Putamen (tissue), 1 donor: ENCODE measurements at places on chromosomes 12 and 14.

- no peak for DNase-seq
These were observed 31.7 kb downstream of the FOXN4 start for GRCh38 chr12:109277255-109277898.

GRCh38 chr14:25953532-25954139, 644.2 kb downstream of the NOVA1 start:
- no peak for DNase-seq

GRCh38 chr14:41668356-41668755, 61.7 kb downstream of the LRFN5 start:
- DNase-seq, result no peak

DNA sequence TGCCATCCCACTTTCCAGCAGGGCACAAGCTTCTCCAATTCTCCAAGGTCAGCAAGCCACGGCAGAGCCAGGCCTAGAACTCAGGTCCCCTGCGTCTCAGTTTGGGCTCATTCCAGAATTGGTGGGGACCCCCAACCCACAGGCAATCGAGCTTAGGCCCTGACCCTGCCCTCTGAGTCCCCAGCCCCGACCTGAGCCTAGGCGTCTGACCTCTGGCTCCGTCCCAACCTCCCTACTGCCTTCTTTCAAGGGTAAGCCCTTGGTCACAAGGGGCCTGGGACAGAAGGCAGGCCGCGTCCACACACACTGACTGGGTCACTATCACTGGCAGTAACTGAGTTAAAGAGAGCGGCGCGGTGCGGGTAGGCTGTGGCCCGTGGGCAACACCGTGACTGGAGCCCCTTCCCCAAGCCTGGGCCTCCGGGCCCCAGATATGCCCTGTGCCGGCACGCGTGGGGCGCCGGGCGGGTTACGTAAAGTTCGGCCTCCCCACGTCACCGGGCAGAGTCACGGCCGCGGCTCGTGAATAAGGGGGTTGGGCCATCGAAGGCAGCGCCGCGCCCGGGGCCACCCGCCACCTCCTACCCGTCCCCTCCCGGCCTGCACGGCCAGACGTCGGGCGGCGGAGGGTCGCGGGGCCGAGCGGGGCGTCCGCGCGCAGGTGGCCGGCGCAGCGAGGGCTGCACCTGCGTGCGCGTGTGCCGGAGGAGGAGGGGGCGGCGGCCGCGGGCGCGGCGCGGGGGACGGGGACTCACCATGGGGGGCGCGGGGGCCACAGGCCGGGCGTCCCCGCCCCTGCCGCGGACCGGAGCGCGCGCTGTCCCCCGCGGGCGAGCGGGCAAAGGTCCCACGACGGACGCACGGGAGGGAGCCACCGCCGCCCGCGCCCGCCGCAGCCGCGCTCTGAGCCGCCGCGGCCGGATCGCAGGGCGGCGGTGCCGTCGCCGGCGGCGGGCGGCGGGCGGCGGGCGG, 516 bp downstream of the ANKRD9 start:
- DNase-seq, result no peak

DNA sequence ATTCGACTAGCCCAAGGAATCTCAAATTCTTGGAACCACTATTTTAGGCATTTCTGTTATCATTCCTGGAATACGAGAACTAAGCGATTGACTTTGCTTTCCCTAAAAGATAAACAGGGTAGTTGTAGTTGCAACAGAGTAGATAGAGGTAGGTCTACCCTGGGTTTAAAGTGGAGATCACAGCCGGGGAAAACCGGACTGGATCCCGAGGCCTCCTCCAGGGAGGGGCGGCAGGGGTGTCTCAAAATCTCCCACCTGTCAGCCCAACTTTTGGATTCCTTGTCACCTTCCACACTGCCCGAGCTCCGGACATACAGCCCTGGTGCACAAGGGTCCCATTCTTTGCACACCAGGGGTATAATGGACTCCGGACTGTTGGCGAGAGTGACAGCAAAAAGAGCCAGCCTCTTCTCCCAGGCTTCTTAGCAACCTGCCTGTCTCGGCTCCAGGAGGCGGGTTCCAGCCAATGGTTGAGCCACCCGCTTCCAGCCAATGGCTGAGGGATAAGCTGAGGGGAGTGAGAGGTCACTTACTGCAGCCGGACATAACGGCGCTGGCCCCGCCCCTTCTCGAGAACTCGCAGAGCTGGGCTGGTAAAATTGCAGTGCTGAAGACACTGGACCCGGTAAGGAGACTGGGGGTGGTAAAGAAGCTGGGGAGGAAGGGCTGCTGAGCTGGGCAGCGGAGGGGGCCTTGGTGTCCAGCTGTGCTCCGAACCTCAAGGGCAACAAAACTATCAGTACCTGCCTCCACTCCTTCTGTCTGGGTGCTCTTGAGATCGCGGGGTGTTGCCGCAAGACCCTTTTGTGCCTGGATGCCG, at the start of gene SUOX:
Gene SUOX (plus strand): TSS at position 562 of the 820 bp plus-strand sequence. CDS start 4,946 bp downstream, outside the sequence.
- peak; percentile 97 for DNase-seq

DNA sequence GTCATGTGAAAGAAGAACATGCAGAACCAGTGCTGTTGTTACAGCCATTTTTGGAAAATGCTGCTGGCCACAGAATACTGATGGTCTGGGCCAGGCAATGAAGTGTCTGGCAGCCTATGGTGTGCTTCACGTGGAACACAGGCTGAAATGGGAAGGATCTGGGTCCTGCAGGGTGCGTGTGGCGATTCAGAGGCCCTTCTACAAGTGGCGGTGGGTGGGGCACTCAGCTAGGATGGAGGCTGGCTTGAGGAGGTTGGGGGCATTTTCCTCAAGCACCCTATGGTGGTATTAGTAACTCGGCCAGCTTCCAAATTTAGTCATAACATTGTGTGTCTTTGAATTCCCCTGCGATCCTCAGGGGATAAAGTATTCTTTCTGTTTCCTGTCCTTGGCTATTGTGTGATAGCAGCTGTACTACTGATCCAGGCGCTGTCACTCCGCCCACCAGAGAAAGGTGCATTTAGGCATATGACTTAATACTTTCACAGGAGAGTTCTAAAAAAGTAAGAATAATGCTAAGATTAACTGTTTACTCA, 9.2 kb upstream of the RAD52 start:
- no peak for DNase-seq

- DNase-seq, result no peak
These were observed 28.3 kb downstream of the TMEM120B start for GRCh38 chr12:121740847-121741246.

- no peak for DNase-seq
These were observed 3.1 kb downstream of the PYGL start for GRCh38 chr14:50941151-50941550.

GRCh38 chr12:127174881-127175280, 1092.1 kb upstream of the TMEM132C start:
- no peak for DNase-seq

DNA sequence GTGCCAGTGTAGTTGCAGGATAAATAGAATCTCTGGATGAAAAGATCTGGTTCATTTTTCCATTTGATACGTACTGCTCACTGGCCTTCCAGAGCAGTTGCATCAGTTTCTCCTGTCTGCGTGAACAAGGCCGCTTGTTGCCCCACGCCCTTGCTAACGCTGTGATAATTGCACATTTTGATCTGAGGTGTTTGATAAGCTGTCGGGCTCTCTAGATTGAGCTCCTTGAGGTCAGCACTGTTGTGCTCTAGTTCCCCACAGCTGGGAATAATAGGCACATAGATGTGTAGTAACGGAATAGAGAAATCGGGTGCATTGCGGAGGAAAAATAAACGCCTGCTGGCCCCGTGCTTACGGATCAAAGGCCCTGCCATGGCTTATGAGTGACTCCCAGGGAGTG, 42.8 kb upstream of the TRAF3 start:
- DNase-seq, result no peak

GRCh38 chr12:62789851-62790250, 145.1 kb downstream of the PPM1H start:
- DNase-seq, result no peak

- no peak for DNase-seq
These were observed 896.0 kb downstream of the GALC start for GRCh38 chr14:87097015-87097414.

DNA sequence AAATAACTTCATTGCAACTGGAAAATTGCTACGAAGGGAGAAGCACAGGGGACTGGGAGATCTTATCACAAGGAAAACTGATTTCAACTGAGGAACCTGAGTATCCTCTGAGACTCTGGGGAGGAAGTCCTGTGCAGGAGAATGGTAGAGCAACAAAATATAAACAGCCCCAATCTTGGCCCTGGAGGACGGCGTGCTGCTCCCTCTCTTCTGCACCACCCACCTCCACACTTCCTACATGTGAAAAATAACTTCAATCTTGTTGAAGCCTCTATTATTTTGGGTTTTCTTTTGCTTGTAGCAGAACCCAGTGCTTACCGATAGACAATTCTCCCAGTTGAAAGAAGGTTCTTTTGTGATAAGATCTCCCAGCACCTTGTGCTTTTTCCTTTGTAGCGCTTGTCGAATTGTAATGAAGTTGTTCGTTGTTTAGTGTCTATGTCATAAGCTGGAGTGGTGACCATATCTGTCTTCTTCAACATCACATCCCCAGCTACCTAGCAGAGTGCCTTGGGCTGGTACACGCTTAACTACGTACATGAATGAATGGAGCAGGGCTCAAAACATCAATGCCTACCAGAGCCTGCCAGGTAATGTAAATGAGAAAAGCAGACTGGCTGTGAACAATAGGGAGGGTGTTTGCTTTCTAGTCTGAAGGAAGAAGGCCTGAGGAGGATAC, 2.8 kb upstream of the CD4 start:
- DNase-seq, result no peak

GRCh38 chr14:19800282-19801117, 3.1 kb upstream of the OR4N2 start:
- DNase-seq, result peak; percentile 93

- no peak for DNase-seq
These were observed 125.3 kb upstream of the NPAS3 start for GRCh38 chr14:32813401-32813800.

DNA sequence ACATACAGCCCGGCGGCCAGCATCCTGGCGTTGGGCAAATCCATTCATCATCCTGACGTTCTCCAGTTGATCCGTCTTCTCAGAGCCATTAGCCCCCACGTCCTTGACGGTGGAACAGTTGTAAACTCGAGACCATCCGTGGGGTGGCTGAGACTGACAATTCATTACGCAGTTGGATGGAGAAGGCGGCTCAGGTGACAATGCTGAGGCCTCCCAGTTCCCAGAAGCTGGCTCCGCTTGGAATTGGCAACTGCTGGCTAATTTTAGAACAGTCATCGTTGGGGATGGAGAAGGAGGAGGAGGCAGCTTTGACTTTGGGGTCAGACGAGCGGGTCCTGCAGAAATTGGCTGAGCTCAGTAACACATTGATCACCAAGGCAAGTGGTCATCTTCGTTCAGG, 186.5 kb downstream of the PHETA1 start:
- no peak for DNase-seq
